ENCODE measurements at places on chromosomes 4 and X.

- no peak for DNase-seq
- no peaks in the 10 kb centered on the region for H3K27me3 ChIP-seq
- peaks cover 7% of the 10 kb centered on the region for H3K4me1 ChIP-seq
Observed at GRCh38 chr4:48742412-48742811, 37.7 kb downstream of the FRYL start.

DNA sequence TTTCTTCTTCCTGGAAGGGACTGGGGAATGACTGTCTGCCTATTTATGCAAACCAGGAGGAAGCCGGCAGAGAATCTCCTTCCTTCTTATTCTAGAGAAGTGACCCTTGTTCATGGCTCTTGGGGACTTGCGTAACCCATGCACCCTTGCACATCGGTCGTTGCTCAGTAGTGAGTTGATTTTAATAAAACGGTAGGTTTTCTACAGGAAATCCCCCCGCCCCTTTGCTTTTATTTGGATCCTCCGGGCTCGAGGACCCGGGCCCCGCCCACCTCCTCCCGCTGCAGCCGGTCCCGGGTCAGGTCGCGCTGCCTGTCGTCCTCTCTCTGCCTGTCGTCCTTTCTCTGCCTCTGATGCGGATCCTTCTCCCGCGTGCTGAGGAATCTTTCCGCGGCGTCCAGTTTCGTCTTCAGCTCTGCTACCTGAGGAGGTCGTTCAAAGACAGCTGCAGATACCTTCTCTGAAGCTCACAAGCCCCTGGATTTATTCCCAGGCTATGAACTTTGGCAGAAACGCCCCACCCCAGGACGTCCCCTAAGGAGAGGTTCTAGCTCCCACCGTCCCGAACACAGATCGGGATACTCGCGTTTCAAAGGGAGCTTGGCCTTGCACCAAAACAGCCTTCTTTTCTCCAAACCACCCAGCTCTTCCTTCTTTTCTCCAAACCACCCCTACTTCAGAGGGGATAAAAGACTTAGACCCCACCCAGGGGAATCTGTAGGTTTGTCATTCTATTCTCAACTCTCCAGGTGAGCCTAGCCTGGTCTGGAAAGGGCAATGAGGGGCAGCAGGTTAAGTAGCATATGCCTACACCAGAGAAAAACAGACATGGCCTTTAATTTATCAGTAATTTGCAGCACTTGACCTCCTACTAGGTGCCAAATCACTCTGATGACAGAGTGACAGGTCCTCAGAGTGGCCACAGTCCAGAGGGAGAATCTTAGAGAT lies 7.0 kb downstream of the TNIP3 start:
- peak overlapping the region; percentile 28 for H3K4me3 ChIP-seq
- no peak overlapping the region for H3K27ac ChIP-seq
- H3K27me3 ChIP-seq: no peaks in the 10 kb centered on the region
- no peaks in the 10 kb centered on the region for H3K4me1 ChIP-seq

DNA sequence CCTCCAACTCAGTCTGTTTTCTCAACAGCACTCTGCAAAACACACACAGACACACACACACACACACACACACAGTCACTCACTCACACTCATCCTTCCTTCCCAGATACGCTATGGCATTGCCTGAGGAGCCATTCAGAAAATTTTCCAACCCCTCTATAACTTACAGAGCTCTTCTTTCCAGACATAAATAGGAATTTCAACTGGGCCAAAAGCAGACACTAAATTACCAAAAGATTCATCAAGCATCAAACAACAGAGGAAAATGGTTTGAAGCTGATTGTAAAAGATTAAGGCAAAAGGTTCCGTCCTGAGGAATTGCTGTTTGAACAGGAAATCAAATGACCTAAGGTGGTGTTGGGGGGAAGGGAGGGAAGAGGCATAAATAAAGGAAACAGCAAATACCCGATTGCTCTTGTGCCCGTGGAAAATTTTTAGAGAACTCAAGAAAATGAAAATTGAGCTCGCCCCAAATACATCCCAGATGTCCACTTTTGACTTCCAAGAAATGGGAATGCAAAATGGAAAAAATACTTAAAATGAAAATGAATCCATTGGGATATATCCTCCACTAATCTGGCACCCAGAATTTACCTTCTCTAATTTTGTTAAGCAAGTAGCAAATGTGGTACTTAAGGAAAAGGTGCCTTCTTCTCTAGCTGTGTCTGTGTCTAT lies 183.6 kb downstream of the QDPR start:
- no peak for DNase-seq
- no peak overlapping the region for H3K4me3 ChIP-seq
- H3K36me3 ChIP-seq: no peaks in the 10 kb centered on the region

- no peak overlapping the region for H3K27ac ChIP-seq
- H3K27me3 ChIP-seq: no peaks in the 10 kb centered on the region
- no peak for DNase-seq
- no peak overlapping the region for H3K4me3 ChIP-seq
Observed at GRCh38 chr4:104073229-104073628, 353.4 kb upstream of the TACR3 start.

- no peak overlapping the region for H3K4me3 ChIP-seq
- no peaks in the 10 kb centered on the region for H3K27me3 ChIP-seq
- no peaks in the 10 kb centered on the region for H3K4me1 ChIP-seq
- H3K27ac ChIP-seq: no peak overlapping the region
- no peaks in the 10 kb centered on the region for H3K36me3 ChIP-seq
Observed at GRCh38 chr4:57763070-57763469, 652.9 kb upstream of the IGFBP7 start.

DNA sequence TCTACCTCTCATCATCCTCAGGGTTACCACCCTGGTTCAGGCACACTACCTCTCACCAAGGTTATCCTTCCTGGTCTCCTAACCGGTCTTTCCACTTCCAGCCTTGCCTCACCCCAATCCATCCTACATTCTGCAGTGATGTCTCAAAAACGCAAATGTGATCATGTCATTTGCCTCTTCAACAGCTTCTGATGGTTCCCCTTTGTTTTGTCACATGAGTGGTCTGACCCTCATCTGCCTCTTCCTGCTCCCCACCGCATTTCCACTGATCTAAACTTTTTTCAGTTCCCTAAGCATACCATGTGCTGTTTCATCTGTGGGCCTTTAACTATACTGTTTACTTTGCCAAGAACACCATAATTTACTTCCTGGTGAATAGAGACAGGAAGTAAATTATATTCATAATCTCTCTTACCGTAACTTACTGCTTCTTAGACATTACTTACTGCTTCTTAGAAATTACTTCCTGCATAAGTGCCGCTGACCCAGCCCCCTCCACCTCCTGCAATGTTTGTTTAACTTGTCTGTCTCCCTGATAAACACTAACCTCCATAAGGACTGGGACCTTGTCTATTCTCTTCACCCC lies 27.1 kb upstream of the NSUN7 start:
- H3K27me3 ChIP-seq: no peaks in the 10 kb centered on the region
- H3K4me3 ChIP-seq: no peak overlapping the region
- DNase-seq: no peak
- no peak overlapping the region for H3K27ac ChIP-seq
